Mesenchymal stem cell (in vitro differentiated cells and primary cell): ENCODE measurements at places on chromosomes 11 and 22.

- no peak for DNase-seq
Observed at GRCh38 chr11:1665313-1665712, 31.7 kb upstream of the KRTAP5-6 start.

DNA sequence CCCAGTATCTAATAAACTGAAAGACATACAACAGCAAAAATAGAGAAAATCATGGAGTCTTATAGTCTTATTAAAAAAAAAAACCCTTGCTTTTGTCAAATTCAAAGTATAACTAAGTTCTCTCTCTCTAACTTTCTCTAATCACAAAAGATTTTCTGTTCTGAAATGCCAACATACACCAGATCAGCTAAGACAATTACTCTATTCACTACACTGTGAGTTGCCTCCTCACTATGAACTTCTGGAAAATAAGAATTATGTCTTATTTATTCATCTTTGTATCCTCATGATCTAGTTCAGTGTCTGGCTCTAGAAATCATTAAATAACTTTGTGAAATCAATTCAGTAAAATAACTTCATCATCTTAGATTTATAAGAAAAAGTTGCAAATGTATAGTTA lies 12.7 kb downstream of the FAM76B start:
- no peak for DNase-seq

- no peak for DNase-seq
Observed at GRCh38 chr22:22880645-22881044, 7.0 kb upstream of the IGLL5 start.

DNA sequence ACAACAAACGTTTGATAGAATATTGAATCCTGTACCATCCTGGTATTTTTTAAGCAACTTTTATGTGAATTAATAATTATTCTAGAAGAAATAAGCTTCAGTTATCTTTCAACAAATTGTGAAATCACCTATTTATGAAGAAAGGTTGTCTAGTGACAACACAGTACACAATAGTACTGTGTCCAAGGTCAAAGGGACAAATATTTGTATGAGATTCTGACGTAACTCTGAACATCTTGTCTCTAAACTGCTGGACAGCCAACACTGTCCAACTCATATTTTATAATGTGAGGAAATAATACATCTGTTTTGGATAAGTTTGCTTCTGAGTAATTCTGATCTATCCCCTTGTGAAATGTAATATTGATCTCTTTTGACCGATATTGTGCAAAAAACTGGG lies 18.9 kb downstream of the CASP5 start:
- no peak for DNase-seq

DNA sequence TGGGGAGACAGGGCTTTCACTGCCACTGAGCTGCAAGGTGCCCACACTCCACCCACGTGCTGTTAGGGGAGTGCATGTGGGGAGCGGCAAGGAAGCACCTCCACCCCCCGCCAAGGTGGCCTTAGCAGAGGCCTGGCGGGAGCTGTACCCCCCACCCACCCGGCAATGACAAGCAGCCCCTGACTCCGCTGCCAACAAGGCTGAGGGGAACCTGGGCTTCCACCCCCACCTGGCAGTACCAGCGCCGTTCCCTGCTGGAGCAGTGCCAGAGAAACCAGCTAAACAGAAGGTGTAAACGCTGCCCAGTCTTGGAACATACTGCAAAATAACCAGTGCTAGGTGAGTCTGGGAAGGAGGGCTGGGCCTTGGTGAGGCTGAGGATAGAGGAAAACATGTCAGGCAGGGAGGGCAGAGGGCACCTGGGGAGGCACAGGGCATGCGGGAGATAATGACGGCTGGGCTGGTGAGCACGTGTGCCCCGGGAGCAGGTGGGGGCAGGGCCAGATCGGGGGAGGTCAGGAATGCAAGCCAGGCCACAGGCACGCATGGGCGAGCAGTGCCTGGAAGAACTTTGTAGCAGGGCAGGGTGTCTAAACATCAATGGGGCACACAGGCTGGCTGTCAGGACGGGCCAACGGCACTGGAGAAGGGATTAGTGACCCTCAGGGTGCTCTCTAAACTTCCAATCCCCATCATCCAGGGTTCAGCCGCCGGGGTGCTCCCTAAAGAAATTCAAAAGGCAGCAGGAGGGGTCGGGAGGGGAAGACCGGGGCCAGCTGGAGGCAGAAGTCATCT lies 6.6 kb downstream of the CERK start:
- DNase-seq = peak; percentile 58

DNA sequence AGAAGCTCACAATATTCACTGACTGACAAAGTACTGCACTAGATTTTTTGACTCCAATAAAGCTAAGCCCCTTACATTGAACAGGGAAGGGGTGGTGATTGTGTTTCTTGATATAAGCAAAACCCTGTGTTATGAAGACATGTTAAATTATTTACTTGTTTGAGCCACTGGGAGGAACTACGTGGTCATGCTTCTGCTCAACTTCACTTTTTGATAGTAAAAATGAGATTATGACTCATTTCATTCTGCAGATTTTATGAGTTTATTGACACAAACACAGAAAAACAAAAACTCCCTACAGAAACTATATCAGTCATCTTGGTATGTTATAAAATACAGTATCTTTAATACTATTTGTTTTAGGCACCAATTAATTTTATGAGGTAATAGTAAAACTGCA lies 124.7 kb downstream of the CADM1 start:
- DNase-seq = no peak

DNA sequence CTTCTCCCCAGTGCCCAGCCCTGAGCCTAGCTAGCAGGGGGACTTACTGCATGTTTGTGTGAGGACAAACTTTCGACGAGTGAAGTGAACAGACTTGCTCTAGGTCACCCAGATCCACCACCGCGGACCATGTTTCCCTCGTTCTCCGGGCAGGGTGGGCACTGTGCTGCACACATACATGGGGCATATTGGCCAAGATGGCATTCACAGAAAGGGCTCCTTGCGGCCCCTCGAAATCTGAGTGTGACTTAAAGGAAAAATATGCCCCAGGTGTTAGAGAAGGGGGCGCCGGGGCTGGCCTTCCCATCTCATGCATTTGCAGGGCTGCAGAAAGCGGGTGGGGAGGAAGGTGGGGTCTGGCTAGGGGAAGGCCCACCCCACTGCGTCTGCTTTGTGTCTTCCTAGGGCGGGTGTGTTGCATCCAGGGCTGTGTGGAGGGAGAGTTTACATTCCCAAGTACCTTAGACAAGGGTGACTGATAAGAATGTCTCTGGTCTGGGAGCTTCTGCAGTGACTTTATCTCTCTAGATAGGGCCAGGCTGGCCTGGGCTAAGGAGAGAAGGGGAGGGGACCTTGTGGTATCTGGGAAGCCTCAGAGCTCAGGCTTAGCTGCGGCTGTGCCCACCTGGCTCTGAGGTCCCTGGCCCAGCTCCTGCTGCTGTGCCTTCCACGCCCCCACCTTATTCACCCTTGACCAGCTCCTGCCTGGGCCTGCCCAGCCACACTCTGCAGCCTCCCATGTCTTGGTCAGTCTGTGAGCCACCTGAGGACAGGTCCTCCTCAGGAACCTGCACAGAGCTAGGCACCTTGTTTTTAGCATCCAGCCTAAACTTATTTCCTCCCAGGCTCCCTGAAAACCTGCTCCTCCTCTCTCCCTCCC lies 45.8 kb downstream of the LRRC32 start:
- no peak for DNase-seq

DNA sequence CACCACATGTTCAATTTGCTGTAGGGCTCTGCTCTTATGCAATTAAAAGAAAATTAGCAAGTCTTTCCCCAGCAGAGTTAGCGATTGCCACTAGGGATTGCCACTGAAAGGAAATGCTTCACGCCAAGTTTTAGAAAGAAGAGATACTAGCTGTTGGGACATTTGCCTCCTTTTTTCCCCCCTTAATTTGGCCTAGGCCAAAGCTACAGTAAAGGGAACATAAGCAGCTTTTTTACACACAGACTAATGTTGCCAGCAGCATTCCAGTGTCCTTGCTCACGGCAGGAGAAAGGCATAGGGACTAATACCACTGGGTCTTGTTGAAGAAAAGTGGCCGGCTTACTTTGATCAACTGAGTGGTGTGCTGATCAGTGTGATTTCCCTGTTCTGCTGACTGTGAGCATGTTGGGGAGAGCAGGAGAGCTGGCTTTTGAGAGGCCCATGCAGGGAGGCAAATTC lies 71.2 kb downstream of the PHF21A start:
- DNase-seq = peak; percentile 84

GRCh38 chr11:119493712-119494111 lies 70.7 kb upstream of the THY1 start:
- DNase-seq = peak; percentile 11

DNA sequence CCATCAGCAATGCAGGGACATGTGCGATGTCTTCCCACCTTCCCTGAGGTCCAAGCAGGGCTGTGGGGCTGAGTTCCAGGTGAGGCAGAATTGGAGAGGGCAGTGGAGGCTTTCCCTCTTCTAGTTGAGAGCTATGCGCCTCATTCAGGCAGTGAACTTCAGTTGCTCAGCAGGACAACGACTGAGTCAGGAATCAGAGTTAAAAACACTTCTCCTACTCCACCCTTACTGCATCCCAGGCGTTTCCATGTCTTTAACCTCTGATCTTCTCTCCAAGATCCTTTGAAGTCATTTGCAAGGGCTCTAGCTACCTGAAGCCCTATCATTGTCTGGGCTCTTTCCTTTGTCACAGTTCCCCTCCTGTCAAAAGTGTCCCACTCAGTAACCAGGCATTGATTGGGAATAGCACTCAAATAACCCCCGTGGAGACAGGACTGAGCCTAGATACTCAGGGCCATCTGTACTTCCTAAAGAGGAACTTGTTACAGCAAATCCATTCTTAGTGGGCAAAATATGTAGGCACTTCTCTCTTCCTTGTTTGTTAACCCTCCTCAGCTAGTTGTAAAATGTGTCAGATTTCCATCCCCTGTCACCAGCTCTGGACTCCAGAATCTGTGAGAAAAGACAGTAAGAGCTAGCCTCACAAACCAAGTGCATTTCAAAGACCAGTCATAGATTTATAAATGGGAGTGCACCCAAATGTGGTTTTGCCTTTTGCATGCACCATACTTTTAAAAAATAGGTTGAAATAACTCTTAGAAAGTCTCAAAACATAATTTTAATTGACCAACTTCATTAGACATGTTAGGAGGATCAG lies 72.5 kb upstream of the MYO18B start:
- no peak for DNase-seq

DNA sequence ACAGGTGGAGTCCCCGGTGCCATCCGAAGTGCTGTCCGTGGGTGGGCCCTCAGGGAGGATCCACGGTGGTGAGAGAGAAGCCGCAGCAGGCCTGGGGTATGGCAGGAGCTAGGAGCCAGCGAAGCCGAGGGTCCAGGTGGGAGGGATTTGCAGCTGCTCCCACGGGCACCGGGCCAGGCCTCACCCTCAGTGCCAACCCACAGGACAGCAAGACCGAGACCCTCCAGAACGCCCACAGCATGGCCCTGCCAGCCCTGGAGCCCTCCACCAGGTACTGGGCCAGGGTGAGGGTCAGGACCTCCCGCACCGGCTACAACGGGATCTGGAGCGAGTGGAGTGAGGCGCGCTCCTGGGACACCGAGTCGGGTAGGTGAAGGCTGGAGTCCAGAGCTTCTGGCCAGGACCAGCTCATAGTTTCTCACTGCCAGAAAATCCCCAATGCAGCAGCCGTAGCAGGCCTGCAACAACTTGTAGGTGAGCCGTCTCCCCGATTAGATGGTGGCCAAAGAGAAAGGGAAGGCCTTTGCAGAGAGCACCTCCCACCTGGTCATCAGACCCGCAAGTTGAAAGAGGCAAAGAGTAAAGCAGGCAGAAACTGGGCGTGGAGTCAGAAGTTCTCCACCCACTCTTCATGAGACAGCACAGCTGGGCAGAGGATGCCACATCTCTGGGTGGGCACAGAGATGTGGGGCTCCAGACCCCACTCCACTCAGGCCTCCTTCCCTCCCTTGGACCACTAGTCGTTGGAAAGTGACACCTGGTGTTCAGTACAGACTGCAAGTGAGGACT lies 20.4 kb downstream of the CSF2RB start:
- DNase-seq = no peak

DNA sequence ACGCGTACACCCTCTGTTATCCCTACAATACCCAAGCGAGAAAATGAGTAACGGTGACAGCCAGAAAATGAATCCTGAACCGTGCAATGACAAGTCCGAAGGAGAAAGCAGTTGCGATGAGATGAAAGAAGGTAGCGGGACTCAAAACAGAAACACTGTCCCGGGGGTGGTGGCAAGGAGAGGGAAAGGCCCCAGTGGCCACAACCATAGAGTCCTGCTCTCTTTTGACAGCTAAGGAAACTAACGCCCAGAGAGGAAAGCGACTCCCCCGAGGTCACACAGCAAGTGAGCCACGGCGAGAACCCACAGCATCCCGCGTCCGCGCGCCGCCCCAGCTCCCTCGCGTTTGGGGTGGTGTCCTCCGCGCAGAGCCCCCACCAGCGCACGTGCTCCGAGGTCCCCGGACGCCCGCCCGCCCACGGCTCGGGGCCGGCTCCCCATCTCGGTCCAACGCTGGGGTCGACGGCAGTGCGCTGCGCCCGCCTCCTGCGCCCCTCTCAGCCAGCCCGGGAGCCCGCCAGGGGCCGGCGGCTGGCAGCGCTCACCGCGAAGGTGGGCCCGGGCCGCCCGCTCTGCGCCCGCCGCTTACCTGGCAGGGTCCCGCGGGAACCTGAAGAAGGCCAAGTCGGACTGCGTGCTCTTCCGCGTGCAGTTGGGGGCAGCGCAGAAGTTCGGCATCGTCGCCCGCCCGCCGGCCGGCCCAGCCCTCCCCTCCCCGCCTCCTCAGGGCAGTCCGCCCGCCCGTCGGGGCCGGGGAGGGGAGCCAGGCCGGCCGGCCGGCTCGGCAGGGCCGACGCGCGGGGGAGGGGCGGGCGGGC lies 564 bp downstream of the THAP12 start:
- DNase-seq = peak; percentile 42

GRCh38 chr22:48382197-48382596 lies 1445.5 kb downstream of the BRD1 start:
- no peak for DNase-seq

GRCh38 chr22:36201630-36202319 lies at the start of gene APOL4:
TSS of gene APOL4 (minus strand) at chr22:36201809. CDS start at chr22:36201734, 75 bp downstream.
- DNase-seq = no peak

DNA sequence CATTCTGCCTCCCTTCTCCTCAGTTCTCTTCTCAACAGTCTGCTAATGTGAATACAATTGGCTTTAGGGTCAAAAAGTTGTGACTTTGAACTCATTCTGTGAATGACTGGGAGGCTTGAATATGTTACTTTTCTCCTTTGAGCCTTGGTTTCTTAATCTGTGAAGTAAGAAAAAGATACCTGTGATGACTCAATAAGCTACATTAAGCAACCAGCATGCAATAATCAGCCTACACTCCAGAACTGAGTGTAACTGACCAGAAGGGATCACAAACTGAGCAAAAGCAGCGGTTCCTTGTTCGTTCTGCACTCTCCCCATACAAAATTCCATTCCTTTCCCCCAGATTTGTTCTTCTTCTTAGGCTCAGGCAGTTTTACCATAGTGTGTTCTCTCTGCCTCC lies 23.4 kb downstream of the ZNF202 start:
- DNase-seq = no peak
